Stimulated activated CD8-positive, alpha-beta memory T cell treated with anti-CD3 and anti-CD28 coated beads, Interleukin-4, amount 100 ng/mL, for 4 hours (primary cell): ENCODE measurements at places on chromosomes 2 and 18.

GRCh38 chr2:136131484-136131960, 13.6 kb upstream of the CXCR4 start:
- DNase-seq, result no peak

- no peak for DNase-seq
Measured at GRCh38 chr18:63040788-63041410, 278.7 kb downstream of the BCL2 start.

- no peak for DNase-seq
Measured at GRCh38 chr18:22624176-22624575, 206.5 kb upstream of the CTAGE1 start.

GRCh38 chr2:15142069-15142689, 419.0 kb downstream of the NBAS start:
- DNase-seq, result peak; percentile 39

- no peak for DNase-seq
Measured at GRCh38 chr2:223649554-223650533, 47.7 kb upstream of the SCG2 start.

- DNase-seq, result no peak
Measured at GRCh38 chr18:23572012-23572411, 14.3 kb downstream of the NPC1 start.

DNA sequence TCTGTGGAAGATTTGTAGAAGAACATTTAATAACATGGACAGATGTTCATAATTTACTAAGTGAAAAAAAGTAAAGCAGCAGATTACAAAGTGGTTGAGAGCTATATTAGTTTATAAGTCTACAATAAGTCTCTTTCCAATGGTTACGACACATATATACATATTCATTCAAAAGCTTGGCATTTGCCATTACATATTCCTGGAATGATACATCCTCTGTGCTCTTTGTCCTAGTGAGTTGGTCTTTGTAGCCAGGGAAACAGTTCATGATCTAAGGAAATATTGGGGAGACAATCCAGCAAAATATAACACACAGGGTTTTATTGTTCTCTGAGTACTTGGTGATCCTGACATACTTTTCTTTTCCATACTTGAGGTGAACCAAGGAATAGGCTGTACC, 32.5 kb upstream of the SOS1 start:
- DNase-seq, result no peak

DNA sequence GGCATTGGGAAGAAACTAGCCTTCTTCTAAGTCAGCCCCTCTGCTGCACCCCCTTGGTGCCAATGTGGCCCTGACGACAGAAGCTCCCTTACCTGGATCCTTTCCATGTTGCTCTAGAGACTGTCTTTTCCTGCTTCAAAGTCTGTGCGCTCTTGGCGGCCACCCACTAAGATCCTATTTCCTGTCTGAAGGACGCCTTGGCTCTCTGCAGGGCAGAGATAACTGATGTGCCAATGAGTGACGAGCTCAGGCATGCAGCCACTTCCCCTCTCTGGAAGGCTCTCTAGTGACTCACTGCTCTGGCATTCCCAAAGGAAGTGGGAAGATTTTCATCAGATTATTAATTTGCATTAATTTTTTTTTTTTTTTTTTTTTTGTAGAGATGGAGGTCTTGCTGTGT, 273.5 kb downstream of the CDH20 start:
- no peak for DNase-seq

GRCh38 chr2:30681022-30681421, 126.2 kb downstream of the CAPN13 start:
- no peak for DNase-seq

DNA sequence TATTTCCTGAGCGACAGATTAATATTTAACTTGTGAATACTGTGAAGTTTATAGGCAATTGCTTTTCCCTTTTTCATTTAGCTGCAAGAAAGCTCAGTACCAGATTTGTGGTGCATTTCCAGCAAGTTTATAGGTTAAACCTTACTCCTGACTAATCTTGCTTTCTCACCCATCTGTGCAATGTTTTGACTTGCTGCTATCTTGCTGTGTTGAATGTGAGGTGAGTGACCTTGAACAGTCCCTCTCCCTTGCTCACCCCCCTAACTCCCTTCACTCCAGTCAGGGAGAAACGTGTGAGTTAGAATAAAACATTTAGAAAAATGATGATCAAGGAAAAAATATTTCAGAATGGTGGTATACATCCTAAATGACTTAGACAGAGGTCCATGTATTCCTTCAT, 39.8 kb upstream of the PARD3B start:
- DNase-seq, result no peak

- no peak for DNase-seq
Measured at GRCh38 chr2:46699934-46700256, 215.7 kb downstream of the MCFD2 start.

GRCh38 chr18:6279308-6279707, 135.4 kb downstream of the L3MBTL4 start:
- no peak for DNase-seq

DNA sequence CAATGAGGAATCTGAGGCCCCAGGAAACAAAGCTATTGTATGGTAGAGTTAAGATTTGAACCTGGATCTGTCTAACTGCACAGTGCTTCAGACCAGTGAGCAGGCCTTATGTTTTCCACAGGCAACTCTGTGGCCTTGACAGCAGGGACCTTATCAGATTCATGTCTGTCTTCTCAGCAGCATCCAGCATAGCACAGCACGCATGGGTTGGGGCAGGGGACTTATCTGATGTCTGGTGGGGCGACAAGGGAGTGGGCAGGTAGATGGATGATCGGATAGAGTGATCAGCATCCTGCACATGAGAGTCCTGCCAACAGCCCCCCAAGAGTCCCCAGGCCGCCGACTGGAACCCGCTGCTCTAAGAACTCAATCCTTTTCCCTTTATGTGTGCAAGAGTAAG, 28.7 kb upstream of the KCNF1 start:
- no peak for DNase-seq

DNA sequence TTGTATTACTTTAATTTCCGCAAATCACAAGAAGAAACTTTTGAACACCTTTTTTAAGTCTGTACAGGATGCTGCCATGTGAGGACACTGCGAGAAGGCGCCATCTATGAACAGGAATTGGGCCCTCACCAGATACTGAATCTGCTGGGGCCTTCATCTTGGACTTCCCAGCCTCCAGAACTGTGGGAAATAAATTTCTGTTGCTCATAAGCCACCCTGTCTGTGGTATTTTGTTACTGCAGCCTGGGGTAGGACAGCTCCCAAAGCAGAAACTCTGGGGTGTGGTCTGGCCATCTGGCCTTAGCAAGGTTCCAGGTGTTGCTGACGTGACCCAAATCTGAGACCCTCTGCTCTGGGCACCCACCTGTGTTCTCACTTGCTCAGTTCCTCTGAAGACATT, 16.5 kb downstream of the UXS1 start:
- no peak for DNase-seq

GRCh38 chr18:7645756-7646155, 78.6 kb downstream of the PTPRM start:
- no peak for DNase-seq

DNA sequence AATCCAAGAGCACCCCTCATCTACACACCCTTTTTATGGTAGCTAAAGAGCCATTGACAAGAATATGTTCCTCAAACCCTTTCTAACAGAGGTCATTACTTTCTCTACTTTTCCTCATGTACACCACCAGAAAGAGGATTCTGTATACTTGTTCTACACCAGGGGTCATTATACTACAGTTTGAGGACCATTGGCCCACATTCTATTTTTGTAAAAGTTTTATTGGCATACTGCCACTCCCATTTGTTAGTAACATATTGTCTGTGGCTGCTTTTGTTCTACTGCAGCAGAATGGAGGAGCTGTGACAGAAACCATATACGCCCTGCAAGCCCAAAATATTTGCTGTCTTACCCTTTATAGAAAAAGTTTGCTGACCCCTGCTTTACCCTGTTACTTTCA, 14.3 kb downstream of the HTR2B start:
- no peak for DNase-seq

- no peak for DNase-seq
Measured at GRCh38 chr2:9196637-9197036, 10.0 kb upstream of the ASAP2 start.

GRCh38 chr2:98796775-98797544, 66.0 kb upstream of the MGAT4A start:
- DNase-seq, result no peak

GRCh38 chr18:32091724-32092421, at the start of gene RNF138:
TSS of gene RNF138 (plus strand) at chr18:32091874. CDS start at chr18:32092777, 903 bp downstream.
- peak; percentile 72 for DNase-seq

- no peak for DNase-seq
Measured at GRCh38 chr2:158291544-158292180, 164.9 kb downstream of the CCDC148 start.

GRCh38 chr2:113131352-113132185, 4.2 kb downstream of the IL1RN start:
- DNase-seq, result no peak

DNA sequence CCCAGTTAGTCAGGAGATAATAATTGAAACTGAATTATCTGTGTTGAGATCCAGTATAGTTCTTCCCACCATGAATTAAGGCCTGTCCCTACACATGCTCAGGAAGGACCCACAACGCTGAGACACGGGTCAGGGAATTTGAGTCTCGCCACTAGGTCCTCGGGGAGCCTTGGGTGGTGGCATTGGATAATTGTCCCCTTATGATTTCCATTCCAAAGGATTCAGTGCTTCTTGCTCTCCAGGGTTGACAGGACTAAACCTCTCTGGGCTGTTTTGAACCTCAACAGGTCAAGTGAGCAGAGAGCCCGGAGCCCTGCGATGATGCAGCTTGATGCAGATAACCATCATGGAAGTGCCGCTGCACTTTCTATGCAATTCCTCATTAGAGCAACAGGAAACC, 253.7 kb upstream of the PXDN start:
- DNase-seq, result no peak

- DNase-seq, result no peak
Measured at GRCh38 chr2:52749764-52750163, 1017.8 kb upstream of the CHAC2 start.

DNA sequence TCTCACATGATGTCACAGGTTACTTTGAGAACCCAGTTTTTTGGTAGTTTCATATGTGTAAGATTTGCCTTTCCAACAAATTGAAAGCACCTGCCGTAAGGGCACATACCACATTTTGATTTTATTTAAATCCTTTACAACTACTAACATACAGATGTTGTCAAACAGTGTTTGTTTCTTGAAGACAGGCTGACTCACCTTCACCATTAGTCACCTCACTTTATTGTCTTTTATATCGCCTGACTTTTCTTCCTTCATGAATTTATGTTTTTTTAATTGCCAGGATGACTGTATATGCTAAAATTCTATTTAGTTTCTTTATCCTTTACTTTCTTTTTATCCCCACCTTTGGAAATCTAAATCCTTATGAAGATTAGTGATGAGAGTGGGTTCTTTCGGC, 886.7 kb downstream of the SUCLG1 start:
- no peak for DNase-seq

- DNase-seq, result no peak
Measured at GRCh38 chr2:237900891-237901831, 41.7 kb downstream of the RAMP1 start.

DNA sequence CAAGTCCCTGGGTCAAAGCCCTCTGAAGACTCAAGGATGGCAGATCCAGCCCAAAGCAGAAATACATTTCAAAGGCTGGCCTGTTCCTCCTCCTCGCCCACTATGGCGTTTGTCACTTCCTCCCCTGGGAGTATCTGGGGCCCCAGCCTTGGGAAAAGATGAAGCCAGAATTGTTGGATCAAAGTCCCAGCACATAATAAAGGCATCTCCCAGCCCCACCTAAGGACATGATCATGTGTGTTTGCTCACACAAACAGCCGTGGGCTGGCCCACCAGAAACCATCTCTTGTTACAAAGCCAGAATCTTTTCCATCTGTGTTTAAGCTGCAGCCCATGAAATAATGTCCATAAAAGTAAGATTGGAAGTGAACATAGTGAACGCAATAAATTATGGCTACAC, 50.1 kb upstream of the HAAO start:
- no peak for DNase-seq

GRCh38 chr2:152427902-152428301, 92.9 kb downstream of the FMNL2 start:
- DNase-seq, result no peak

- no peak for DNase-seq
Measured at GRCh38 chr2:203918839-203919238, 17.7 kb upstream of the ICOS start.

- DNase-seq, result no peak
Measured at GRCh38 chr18:38256366-38256765, 690.8 kb upstream of the CELF4 start.

- DNase-seq, result no peak
Measured at GRCh38 chr18:610214-610928, 13.6 kb downstream of the CLUL1 start.

- DNase-seq, result no peak
Measured at GRCh38 chr18:62196980-62197379, 9.9 kb downstream of the RELCH start.

GRCh38 chr18:44536619-44537018, 144.1 kb upstream of the SETBP1 start:
- no peak for DNase-seq

DNA sequence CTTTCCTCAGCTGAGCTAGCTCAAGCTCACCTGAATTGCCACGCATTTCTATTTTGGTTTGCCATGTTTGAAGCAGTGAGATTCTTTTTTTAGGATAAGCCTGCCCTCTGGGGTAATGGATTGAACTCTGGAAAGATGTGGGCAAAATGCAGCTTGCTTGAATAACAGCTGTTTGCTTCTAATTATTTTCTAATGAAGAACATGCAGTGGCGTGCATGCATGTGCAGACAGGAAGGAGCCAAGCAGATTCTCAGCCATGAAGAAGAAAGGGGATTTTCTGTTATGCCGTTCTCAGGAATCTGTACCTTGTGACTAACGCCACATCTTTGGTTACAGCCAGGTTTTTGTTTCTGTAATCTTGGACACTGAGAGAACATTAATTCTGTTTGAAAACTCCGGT, 171.2 kb downstream of the ANTXR1 start:
- no peak for DNase-seq

DNA sequence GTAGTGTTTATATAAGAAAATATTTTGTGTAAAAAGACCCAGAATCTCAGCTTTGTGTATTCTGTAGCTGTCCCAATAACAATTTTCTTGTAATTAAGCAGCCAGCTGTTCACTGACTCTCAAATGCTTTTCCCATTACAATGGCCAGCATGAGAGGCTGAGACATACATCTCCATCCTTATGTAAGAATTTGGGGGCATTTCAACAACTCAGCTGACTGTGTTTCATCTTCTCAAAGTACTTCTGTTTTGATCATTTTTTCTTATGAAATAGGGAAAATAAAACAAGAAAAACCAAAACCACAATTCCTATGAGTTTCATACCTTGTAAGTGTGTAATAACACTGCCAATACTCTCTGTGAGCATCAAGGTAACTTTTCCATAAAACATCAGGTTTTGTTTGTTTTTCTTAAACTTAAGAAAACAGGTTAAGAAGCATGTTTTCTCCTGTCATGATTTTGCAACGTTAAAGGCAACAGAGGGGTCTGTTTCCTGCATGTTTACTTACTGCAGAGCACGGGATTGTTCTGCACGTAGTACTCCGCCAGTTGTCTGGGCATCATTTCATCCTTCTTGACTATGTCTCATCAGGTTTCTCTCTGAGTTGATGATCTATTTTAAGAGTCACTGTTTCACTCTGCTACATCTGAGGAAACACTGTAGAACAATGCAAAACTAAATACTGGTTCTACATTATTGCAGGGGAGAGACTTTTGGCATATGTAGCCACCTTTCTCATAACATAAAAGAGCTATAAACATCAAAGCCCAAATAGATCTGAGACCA, 62.9 kb upstream of the CYRIA start:
- DNase-seq, result no peak

GRCh38 chr2:241149675-241149924, 328 bp upstream of the PASK start:
- no peak for DNase-seq

GRCh38 chr2:150832686-150833085, 345.2 kb upstream of the RND3 start:
- DNase-seq, result no peak
